ENCODE measurements at places on chromosomes 6 and 20. TPM values are rescaled to one million over a fixed set of nuclear protein-coding genes. Genes with fewer than 3 reads are reported as not detected.

ERVFRD-1 gene
- total RNA-seq: not detected

SLPI gene
- not detected for total RNA-seq

DUSP15 gene
- not detected for total RNA-seq

GHRH gene
- not detected for total RNA-seq

PPP1R16B gene
- 91.1 TPM for total RNA-seq

CLPSL2 gene
- not detected for total RNA-seq

GRCh38 chr20:56540415-56540814 is 7.4 kb downstream of the FAM209B start:
- no peak for DNase-seq

- no peak for DNase-seq
Measured at GRCh38 chr6:28589234-28589956, 63.7 kb downstream of the GPX5 start.

- no peak for DNase-seq
Measured at GRCh38 chr20:50284811-50285375, 94.3 kb downstream of the CEBPB start.

GRCh38 chr6:27470023-27470422 is 2.9 kb downstream of the ZNF184 start:
- no peak for DNase-seq

DNA sequence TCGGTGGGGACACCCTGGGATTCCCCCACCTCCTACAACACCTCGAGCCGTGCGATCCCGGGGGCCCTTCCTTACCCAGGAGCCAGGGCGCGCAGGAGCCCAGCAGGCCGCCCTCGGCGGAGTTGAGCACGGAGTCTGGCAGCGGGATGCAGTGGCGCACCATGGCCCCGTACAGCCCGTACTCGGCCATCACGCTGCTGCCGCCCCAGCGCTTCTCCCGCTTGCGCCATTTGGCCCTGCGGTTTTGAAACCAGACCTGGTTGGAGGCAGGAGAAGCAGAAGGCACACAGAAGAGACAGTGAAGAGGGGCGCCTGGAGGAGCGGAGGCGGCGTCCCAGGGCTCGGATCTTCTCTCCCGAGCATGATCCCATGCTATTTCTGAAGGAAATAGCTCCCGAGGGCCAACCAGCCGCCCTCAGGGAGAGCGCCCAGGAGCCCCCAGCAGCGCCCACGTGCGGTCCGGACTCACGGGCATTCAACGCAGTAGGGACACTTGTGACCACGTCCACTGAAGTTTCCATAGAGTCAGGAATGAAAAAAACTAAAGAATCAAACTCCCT is 4.3 kb downstream of the VSX1 start:
- DNase-seq: no peak

DNA sequence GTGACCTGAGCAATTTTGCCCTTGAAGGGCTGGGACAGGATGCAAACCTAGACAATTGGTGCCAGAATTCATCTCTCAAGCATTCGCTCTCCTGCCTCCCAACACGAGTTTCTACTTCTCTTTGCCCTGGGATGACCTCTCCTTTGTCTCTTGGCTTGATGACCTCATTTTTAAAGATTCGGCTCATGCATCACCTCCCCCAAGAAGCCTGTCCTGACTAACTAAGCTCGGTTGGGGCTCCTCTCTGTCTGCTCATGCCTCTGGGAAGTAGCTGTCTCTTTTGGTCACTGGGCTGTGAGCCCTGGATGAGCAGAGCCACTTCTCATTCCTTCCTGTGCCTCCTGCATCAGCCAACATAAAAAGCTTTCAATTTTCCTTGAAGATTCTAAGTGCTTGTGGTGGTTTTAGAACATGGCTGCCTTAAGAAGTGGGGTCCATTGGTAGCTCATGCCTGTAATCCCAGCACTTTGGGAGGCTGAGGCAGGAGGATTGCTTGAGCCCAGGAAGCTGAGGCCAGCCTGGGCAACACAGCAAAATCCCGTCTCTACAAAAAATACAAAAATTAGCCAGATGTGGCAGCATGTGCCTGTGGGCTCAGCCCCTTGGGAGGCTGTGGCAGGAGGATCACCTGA is 11.1 kb upstream of the TCF15 start:
- DNase-seq: no peak

Measured in CD4-positive, alpha-beta T cell (primary cell).